ENCODE measurements at places on chromosomes 4 and X.

DNA sequence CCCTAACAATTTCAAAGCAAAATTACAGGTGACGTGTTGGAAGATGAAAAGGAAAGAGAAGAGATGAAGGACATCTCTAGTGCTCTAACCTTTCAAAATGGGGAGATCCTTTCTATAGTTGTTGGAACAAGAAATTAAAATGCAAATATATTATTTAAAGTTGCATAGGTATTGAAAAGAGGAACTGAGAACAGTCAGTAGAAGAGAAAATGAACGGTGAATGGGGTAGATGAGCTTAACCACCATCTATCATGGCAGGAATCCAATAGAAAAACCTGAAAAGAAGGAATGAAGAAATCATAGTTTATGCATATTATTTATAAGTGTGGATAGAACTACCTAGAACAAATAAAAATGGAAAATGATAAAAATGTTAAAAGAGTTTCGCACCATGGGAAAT is 42.0 kb downstream of the ANXA5 start:
- no peak for DNase-seq

DNA sequence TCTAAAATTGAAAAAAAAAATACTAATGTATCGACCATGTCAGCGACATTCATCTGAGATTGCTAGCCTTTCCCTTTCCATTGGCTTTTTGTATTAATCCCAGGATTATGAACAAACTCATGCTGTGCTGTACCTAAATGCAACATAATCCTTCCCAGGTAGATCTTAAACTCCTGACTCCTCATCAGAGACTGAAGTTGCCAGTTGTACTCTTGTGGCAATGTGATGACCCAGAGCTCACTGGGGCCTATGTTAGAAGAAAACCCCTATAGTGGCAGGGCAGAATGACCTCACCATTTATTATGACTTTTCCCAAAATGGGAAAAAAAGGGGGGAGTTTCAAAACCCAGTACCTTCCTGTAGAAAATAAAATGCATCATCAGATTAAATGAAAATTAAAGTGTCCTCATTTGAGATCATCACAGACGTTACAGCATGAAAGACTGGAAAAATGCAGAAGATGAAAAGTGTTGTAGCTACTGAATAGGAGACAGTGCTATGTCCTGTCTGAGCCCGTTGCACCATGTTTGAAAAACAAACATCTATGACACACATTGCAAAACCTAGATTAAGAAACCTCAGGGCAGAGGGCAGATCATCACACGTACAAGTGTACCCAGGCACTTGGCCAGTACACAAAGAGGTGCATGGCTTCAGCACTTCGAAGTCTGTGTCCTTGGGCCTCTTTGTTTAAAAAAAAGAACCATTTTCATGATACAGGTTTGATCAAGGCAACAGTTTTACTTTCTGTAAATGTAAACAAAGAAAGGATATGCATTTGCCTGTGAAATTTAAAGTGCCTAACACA is 6.8 kb upstream of the ACSL4 start:
- DNase-seq, result peak; percentile 75

DNA sequence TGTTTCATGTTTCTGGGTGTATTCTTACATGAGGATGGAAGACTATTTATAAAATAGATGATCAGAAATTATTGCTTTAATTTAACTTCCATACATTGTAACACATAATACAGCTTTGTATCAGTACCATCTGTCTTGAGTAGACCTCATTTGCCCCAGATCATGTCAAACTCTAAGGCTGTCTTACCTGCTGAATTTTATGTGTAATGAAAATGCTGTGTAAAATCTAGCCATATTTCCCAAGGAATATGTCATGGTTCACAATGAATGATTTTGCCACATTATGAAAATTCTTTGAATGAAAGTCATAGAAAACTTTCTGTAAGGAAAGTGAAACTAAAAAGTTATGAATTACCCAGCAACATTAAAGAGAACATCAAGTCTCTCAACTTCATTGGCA is 7.4 kb downstream of the BDH2 start:
- DNase-seq, result no peak

DNA sequence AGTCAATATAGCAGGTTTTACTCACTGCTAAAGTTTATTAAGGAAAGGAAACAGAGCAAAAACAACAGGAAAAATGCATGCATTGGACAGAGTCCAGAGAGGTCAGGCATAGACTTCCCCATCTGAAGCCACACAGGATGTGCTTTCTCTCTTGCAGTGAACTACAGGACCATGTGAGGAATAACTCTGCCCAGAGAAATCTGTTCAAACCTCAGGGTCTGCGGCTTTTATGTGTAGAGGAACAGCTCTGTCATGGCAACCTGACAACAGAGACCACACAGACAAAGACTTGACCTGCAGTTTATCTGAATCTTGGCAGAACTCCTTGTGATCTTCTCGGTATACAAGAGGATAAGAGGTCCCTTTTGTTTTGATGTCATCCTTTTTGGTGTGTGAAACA is 46.3 kb upstream of the LONRF3 start:
- no peak for DNase-seq

DNA sequence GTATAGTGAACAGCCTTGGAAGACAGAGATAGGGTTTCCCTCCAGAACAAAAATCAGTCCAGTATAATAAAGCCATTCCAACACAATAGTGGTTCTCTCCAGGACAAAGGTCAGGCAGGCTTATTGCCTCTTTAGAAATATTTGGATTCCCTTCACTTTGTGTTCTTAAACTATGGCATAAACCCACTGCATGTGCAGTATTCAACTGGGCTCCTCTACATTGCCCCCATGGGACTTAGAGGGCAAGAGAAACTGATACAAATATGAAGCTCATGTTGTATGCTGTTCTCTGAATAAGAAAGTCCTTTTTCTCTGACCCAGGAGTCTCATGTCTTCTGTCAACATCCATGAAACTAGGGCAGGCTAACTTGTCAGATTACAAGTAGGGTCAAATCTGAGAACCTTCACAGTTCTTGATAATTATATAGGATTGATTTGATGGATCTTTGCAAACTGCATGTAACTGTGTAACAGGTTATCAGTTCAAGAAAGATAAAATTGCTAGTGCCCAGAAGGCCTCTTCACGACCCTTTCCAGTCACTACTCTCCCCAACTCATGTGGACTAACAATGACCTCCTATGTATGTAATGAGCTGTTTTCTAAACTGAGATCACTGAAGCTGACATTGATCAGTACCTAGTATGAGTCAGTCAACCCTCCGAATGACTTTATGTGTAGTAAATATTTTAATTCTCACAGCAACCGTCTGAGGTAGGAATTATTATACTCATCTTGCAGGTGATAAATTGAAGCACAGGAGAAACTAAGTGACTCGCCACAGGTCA is 31.9 kb upstream of the FAM9C start:
- DNase-seq, result no peak

DNA sequence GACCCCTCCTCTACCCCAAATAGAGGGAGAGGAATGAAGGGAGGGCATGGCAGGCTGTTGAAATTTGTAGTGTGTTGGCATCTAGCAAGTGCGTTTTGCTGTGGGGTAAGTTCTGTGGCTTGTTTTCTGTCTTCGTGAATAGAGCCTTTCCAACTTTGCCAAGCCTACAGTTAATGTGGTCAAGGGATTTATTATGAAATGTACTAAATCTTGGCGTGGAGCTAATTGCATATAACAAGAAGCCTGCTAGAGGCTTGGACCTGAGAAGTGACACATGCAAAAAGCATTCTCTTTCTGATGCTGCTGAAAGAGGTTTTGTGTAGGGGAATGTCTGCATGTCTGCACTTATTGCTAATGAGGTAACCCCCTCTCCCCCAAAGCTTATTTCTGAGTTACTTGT is 132.2 kb downstream of the BMPR1B start:
- no peak for DNase-seq

GRCh38 chr4:14513471-14513870 is 488.8 kb upstream of the CPEB2 start:
- DNase-seq, result no peak

GRCh38 chr4:128461291-128462102 is 173.9 kb upstream of the PGRMC2 start:
- peak; percentile 27 for DNase-seq

- no peak for DNase-seq
These were observed 38.9 kb upstream of the RAP1GDS1 start for GRCh38 chr4:98222306-98222705.

GRCh38 chr4:168995537-168996295 is 14.3 kb downstream of the CBR4 start:
- peak; percentile 19 for DNase-seq
